Activated CD4-positive, alpha-beta T cell treated with anti-CD3 and anti-CD28 coated beads, Interleukin-2, amount 50 U/mL, for 24 hours (primary cell): ENCODE measurements at places on chromosomes 2 and 18.

DNA sequence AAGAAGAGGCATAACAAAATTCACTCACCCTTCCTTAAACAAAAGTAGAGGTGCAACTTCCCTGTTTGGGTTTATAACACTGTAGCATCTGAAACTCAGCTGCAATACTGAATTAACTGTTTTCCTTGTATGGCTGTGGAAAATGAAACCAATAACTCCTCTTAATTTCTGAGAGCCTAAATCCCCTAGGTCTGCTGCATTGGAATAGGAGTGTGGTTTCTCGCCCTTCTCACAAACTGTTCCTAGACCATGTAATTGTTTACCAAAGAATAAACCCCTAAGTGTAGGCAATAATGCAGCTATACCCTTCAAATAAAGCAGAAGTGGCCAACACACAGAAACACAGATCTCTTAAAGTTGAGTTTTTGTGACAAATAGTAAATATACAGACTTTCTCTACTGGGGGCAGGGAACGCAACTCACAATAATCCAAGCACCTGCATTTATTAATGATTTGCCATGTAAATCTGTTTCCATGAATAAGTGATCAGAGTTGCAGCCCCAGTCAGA lies 52.0 kb downstream of the RASGRP3 start:
- no peak for DNase-seq

DNA sequence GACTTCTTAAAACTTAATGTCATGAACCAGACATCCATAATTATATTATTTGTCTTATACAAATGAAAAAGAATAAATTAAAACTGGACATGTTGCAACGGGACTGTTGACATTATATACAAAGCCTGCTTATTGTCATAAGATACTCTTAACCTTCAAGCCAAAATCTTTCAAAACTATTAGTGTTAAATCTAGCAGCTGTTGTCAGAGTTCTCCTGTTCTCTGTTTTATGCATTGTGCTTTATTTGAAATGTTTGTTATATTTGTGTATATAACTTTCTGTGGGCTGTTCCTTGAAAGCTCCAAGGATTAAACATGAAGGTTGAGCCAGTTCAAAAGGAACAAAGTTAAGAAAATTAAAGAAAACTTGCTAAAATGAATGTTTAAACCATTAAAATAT lies 335.5 kb upstream of the NT5C1B start:
- no peak for DNase-seq

DNA sequence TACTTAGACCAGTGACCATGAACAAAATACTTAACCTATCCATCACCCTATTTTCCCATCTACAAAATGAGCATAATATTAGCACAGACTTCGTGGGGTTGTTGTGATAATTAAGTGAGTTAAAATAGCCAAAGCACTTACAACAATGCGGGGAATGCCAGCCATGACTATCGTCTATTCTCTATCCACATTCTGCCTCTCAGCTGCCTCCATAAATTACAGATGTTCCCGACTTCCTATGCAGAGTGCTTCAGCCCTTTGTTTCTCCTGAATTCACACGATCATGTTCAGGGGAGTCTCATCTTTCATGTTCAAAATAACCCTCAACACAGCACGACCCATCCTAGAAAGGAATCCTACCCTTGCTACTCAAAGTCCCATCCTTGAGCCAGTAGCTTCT lies 211.6 kb downstream of the EN1 start:
- no peak for DNase-seq

GRCh38 chr2:28676152-28676835 lies 75.3 kb upstream of the PPP1CB start:
- DNase-seq: no peak

DNA sequence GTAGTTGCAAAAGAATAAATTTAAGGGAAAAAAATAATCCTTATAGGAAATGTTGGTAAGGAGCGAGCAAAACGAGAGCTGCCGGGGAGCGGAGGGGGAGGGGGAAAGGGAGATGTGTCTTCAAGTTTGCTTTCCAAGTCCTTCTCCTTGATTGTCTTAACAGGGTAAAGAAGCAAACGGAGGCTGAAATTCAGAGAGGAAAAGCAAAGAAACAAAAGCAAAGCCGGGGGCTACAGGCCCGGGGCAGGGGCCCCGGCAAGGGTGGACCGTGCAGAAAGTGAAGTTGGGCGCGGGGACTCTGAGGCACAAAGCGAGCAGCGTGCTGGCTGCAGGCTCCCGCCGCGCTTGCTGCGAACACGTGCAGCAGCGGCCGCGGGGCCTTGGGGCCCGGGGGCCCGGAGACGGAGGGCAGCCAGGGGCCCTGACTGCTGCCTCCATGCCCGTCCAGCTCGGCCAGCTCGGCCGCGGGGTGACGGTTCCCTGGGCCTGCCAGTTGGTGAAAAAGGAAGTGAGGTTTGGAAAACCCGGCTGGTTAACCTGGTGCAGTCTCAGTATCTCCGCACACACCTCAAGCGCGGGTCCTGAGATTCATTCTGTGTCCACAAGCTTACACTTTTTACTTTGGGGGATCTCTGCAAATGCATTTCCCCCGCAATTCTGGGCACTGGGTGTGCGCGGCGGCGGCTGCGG lies 4.1 kb downstream of the BCL11A start:
- no peak for DNase-seq
